ENCODE measurements at places on chromosomes 3 and 15.

GRCh38 chr3:16240229-16241023, 24.3 kb downstream of the DPH3 start:
- DNase-seq = no peak

- DNase-seq = no peak
These were observed 216.8 kb downstream of the RPLP1 start for GRCh38 chr15:69669446-69669845.

GRCh38 chr3:71464613-71465012, 118.9 kb downstream of the FOXP1 start:
- no peak for DNase-seq

- DNase-seq = no peak
These were observed 22.2 kb upstream of the RHO start for GRCh38 chr3:129506231-129506742.

DNA sequence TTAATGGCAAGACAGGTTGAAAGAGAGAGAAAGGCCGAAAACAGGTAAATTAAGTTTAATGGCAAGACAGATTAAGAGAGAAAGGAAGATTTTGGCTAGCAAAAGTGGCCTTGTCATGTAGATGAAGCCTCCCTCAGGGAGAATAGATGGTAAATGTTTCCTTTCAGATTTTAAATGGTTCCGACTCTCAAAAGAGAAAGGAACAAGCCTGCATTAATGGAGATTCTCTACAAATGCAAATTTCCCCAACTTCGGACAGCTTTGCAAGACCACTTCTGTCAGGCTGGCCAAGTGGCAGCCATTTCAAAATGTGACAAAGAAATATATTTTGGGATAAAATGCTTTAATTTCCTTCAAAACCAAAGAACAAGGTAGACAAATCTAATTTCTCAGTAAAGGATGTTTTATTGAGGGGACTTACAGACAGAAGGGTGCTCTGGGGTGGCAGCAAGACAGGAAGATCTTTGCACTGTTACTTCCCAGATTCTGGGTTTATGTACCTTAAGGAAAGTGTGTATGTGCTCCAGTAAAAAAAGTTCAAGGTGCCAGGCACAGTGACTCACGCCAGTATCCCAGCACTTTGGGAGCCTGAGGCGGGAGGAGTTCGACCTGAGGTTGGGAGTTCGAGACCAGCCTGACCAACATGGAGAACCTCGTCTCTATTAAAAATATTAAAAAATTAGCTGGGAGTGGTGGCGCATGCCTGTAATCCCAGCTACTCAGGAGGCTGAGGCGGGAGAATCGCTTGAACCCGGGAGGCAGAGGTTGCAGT, 626.3 kb upstream of the NAALADL2 start:
- DNase-seq = no peak

- no peak for DNase-seq
These were observed 214.7 kb downstream of the SHQ1 start for GRCh38 chr3:72633534-72633933.

DNA sequence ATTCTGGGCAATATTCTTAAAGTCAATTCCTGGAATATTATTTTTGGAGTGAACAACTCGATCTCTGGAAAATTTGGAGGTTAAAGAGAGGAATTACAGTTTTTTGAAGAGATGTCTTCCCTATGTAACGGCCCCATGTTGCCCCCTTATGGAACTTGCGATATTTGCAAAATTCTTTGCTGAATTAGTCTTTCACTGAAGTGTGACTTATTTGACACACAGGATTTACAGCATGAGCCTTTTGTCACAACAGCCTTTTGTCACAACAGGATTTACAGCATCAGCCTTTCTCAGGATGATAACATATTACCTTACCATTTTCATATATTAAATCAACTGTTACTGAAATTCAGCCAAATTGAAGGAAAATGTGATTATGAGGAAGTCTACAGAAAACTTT, 37.8 kb upstream of the SPTSSB start:
- no peak for DNase-seq

DNA sequence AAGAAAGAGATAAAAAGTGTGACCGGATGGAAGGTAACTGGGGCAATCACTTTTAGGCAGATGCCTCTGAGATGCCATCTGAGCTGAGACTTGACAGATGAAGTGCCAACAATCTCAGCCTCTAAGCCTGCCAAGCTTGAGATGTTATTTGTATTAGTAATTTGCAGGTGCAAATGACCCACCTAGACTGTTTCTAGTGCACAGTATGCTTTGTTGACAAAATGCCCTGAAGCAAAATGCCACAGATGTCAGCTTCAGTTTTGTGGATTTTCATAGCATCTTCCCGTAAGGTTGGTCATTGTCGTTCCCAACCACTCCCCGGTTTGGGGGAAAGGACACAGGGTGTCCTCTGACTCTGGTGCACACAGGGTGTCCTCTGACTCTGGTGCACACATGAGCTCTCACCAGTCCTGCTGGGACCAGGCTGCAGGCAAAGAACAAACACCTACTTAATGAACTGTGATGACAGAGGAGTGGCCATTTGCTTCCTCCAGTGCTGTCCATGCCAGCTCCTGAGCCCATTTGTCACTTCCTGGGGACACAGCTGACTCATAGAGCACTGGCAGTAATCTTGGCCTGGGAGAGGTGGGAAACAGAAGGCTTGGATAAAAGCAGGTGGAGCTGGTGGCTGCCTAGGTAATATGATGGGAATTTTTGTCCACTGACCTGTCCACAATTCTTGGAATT, 16.7 kb upstream of the PPP1R2 start:
- no peak for DNase-seq

GRCh38 chr3:109930582-109930981, 593.2 kb upstream of the DPPA4 start:
- DNase-seq = no peak

DNA sequence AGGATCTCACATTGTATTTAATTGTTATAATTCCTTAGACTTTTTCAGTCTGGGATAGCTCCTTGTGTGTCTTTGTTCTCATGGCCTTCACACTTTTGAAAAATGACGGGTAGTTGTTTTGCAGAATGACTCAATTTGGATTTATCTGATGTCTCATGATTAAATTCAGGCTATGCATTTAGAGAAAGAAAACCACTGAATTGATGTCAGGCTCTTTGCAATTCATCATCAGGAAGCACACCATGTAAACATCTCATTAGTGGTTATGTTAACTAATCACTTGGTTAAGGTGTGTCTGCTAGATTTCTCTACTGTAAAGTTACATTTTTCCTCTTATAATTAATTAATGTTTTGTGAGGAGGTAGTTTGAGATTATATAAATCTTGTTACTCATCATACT, 8.0 kb upstream of the SLC22A13 start:
- no peak for DNase-seq

DNA sequence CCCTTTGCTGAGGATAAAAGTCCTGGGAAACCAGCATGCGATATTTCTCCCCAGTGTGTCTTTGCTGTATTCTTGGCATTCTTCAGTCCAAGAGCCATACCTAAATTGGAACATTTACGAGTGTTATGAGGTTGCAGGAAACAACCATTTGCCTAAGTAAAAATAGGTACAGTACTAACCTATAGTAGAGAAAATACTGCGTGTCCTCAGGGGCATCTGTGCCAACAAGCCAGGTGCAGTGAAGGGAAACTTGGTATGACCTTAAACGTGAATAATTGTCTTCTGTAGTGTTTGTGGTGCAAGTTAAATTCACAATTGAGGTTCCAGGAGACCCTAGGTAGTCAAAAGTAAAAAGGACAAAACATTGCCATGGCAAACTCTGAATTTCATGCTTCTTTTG, 12.2 kb downstream of the IL5RA start:
- no peak for DNase-seq

DNA sequence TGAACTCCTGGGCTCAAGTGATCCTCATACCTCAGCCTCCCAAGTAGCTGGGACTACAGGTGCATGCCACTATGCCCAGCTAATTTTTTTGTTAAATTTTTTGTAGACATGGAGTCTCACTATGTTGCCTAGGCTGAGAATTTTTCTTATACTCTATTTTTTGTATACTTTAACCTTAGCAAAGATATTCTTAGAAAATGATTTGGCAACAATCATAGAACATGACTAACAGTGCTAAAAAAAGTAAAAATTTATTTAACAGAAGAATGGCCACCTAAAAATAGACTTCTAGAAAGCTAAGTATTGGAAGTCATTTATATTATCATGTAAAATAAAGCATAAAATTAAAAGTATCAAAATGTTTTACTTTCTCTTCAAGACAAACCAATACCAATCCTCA, 322.3 kb downstream of the PLCL2 start:
- DNase-seq = no peak

DNA sequence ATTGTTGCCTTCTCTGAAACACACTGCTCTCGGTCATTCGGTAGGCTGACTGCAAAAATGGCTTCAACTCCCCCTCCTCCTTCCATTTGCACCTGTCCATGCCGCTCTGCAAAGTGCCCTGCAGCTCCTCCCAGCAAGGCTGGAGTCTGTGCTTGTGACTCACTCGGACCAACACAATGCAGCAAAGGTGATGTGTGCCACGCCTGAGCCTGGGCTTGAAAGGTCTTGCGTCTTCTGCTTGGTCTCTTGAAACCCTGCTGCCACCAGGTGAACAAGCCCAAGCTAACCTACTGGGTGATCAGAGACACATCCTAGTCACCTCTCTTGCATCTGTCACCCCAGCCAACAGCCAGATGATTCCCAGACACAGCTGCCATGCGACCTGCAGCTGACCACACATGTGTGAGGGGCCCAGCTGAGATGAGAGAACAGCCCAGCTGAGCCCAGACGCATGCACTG, 71.1 kb downstream of the MGLL start:
- no peak for DNase-seq

GRCh38 chr15:86002444-86002843, 77.2 kb upstream of the AGBL1 start:
- DNase-seq = no peak

DNA sequence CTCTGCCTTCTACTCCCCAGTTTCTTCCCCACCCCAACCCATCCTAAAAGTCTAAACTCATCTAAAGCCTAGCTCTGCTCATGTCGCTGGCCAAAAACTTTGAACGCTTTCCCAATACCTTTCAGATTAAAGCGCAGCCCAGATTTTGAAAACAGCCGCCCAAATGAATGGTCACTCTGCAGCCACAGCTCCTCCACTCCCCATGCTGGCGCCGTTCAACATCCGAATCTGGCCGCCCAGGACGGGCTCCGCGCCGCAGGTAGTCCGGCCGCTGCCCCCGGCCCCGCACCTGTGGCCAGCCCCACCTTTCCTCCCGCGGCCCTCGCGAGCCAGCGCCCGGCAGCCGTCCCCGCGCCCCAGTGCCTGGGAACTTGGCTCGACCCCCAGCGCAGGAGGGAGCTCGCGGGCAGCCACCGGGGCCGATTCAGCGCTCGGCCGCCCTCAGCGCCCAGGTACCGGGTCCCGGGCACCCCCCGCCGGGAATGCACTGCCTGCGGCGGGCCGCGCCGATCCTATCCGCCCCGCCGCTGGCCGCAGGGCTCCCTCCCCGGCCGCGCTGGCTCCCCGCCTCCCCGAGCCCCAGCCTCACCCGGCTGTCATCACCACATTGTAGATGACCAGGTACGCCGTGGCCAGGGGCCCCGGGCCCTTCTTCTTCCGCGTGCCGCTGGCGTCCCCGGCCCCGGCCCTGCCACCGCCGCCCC, 417 bp downstream of the HACD2 start:
- DNase-seq = no peak

- DNase-seq = no peak
These were observed 396.3 kb downstream of the LSAMP start for GRCh38 chr3:116048991-116049390.

GRCh38 chr3:111862974-111863373, 3.9 kb downstream of the PHLDB2 start:
- DNase-seq = no peak

DNA sequence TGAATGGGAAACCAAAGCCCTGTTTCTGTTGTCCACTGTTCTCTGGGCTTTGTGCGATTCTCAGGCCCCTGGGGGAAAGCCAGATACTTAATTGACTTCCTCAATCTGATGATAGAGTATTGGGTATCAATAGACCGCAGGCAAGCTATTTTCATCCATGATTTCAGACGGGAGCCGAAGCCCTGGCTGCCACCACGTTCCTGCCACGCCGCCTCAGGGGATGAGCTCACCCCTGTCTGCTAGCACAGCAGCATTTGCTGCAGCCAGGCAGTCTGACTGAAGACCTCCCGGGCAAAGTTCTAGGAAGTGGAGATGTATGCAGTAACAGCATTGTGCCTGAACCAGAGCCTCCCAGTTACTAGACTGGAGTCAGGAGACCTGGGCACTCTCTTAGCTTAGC, 69.8 kb downstream of the ISG20 start:
- no peak for DNase-seq

- DNase-seq = no peak
These were observed 39.1 kb downstream of the COL6A5 start for GRCh38 chr3:130384476-130385025.

DNA sequence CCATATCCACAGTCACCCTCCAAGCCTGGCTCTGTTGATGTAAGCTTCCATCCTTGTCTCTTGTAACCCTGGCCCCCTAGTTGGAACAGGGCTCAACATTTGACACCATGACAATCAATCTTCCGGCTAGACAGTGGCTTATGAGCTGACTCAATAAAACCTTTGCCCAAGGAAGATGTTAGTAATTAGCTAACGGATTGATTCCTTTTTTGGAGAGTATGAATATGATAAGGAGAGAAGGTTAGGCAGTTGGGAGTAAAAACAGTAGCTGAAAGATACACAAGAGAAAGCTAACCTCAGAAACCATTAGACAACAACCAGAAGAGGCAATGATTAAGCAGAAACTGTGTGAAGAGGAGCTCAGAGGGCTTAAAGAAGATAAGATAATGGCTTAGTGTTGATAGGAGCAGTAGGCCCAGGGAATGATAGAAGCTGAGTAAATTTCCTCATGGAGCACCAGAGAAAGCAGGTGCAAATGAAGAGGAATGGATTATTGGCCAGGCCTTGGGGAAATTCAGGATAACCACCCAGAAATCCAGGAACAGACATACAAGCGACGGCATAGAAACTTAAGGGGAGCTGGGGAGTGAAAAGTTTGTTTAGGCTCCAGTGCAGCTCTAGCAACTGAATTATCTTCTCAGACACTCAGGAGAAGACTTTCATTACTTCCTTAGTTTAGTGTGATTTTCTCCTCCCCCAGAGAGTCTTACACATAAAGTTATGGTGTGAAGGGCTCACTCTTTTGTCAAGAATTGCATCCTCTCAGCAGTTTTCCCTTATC, 7.8 kb upstream of the RFX7 start:
- DNase-seq = no peak

GRCh38 chr3:130341882-130342281, 3.6 kb upstream of the COL6A5 start:
- no peak for DNase-seq

DNA sequence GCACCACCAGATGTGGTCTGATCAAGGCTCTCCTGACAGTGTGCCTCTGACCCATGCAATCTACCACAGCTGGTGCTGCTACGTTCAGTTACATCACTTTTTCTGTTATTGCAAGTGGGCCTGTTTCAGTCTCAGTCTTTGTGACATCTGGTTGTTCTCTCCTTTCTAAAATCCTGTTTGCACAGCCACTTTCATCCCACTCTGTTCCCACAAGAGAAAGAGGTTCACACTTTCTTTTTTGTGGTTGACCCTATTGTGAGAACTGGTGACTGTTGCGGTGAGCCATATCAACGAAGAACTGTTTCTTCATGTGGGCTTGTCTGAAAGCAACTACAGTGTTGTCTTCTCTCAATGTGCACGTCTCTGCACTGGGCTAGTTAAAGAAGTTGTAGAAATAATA, 342.8 kb upstream of the ARPP21 start:
- no peak for DNase-seq
